ENCODE measurements at places on chromosomes 12 and 14. TPM values are rescaled to one million over a fixed set of nuclear protein-coding genes. Genes with fewer than 3 reads are reported as not detected.

GRCh38 chr14:45144658-45145057 is 8.9 kb downstream of the FANCM start:
- H3K36me3 ChIP-seq, result peaks cover 26% of the 10 kb centered on the region
- DNase-seq, result no peak
- no peak overlapping the region for H3K4me3 ChIP-seq
- peaks cover 10% of the 10 kb centered on the region for H3K4me1 ChIP-seq

GRCh38 chr14:22776215-22776614 is 9.7 kb downstream of the OXA1L start:
- H3K4me3 ChIP-seq, result no peak overlapping the region
- DNase-seq, result no peak
- H3K36me3 ChIP-seq, result peaks cover 32% of the 10 kb centered on the region
- no peak overlapping the region for H3K27ac ChIP-seq
- H3K27me3 ChIP-seq, result no peaks in the 10 kb centered on the region

DNA sequence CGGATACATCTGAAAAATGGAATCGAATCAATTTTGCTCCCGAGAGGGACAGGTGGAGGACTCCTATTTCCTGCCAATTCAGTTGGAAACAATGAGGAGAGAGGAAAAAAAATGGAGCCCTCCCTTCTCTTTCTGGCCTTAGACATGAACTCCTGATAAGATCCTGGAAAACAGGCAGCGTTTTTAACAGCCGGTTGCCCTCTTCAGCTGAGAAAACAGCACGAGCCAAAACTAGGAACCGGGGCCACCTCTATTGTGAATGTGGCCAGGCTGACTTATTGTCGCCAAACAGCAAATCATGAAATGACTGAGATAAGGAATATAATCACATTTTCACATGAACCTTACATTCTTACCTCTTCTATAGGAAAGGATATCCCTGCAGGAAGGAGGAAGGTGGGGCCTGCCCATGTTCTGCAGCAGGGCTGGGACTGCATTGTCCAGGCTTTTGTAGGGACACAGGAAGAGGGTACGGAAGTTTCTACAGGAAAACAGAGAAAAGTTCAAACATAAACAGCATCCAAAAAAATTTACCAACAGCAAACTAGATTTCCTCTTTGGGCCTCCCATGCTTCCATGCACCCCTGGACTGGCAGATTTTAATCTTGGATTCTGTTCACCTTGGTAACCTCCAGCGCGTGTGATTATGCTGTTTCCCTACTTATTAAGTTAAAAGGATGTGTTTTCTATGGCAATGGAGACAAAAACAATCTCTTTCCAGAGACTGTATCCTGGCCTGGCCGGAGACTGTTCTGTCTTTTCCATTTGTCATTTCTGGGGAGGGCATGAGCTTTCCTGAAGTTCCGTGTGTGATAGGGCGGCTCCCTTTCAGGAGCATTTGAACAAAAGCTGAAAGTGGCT is 29.0 kb upstream of the ELK3 start:
- no peaks in the 10 kb centered on the region for H3K4me1 ChIP-seq
- peaks cover 2% of the 10 kb centered on the region for H3K27me3 ChIP-seq
- H3K4me3 ChIP-seq, result no peak overlapping the region
- no peaks in the 10 kb centered on the region for H3K36me3 ChIP-seq

GRCh38 chr12:94175763-94176668 is 27.6 kb downstream of the PLXNC1 start:
- peak overlapping the region; percentile 29 for H3K4me3 ChIP-seq
- peaks cover 55% of the 10 kb centered on the region for H3K36me3 ChIP-seq
- DNase-seq, result no peak
- H3K27ac ChIP-seq, result peak overlapping the region; percentile 1
- peaks cover 48% of the 10 kb centered on the region for H3K4me1 ChIP-seq

- H3K27me3 ChIP-seq, result peaks cover 14% of the 10 kb centered on the region
- no peak overlapping the region for H3K27ac ChIP-seq
- no peaks in the 10 kb centered on the region for H3K36me3 ChIP-seq
- peak; percentile 42 for DNase-seq
These were observed 110.5 kb downstream of the ASCL4 start for GRCh38 chr12:107884769-107885694.

- no peaks in the 10 kb centered on the region for H3K4me1 ChIP-seq
- no peak overlapping the region for H3K4me3 ChIP-seq
- H3K27ac ChIP-seq, result no peak overlapping the region
- H3K27me3 ChIP-seq, result peaks cover 13% of the 10 kb centered on the region
- peaks cover 3% of the 10 kb centered on the region for H3K36me3 ChIP-seq
These were observed 90.0 kb upstream of the SLC38A4 start for GRCh38 chr12:46915836-46916235.

OVCH1 gene
- total RNA-seq, result not detected

Data from activated naive CD8-positive, alpha-beta T cell treated with anti-CD3 and anti-CD28 coated beads, Interleukin-2, amount 10 ng/mL, durations not matched to agents 7 days and 5 days (primary cell).